Naive thymus-derived CD8-positive, alpha-beta T cell (primary cell): ENCODE measurements at places on chromosomes 2 and 18.

GRCh38 chr2:23606968-23607367, 222.0 kb downstream of the KLHL29 start:
- no peak for DNase-seq

GRCh38 chr2:27078267-27079194, at the start of gene EMILIN1:
TSS of gene EMILIN1 (plus strand) at chr2:27078615. CDS start at chr2:27079066, 451 bp downstream.
- no peak for DNase-seq

DNA sequence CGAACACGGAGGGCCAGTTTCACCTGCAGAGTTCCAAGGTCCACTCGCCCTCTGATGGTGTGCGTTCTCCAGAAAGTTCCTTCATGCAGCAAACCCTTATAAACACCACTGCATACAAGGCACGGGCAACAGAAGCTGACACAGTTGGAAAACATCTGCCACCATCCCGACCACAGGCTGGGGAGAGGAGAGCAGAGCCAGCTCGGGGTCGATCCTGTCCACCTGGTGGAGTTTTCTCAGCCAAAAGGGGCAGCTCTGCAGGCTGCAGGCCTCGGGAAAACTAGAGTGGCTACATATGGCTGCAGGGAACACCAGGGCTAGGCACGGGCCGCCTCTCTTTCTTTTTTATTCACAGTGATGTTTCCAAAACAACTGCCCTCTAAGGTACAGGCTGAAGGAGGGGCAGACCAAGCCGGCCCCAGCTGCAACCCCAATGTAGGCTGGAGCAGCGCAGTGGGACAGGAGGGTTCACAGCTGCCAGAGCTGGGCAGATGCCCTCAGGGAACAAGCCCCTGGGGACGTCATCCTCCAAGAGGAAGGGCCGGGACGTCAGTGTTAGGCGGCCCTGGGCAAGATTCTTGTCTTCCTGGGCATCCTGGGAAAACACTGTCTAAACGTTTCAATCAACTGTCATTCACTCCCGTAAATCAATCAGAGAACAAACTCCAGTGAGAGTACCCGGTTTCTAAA, 274.7 kb downstream of the TWIST2 start:
- no peak for DNase-seq

DNA sequence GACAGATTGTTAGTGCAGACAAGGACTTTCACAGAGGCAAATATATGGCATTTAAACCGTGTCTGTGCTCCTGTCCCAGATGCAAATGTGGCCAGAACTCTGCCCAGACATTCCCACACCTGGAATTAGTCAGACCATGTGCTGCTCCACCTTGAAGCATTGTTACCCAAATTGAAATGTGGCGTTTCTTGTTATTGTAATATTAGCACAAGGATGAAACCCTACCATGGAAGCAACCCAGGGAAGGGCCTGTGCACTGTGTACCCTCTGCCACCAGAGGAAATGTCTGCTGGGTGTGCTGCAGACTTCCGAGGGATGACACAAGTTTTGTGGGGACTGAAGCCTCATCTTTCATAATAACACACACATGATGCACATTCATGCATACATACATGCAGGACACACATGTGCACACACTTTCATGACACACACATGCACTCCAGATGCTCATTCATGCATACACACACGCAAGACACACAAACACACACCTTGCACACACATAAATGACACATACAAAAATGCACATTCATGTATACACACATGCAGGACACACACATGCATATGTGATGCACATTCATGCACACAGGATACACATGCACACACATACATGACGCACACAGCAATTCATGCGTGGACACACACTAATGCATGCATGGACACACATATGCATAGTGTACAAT, 133.2 kb upstream of the SNTG2 start:
- no peak for DNase-seq

DNA sequence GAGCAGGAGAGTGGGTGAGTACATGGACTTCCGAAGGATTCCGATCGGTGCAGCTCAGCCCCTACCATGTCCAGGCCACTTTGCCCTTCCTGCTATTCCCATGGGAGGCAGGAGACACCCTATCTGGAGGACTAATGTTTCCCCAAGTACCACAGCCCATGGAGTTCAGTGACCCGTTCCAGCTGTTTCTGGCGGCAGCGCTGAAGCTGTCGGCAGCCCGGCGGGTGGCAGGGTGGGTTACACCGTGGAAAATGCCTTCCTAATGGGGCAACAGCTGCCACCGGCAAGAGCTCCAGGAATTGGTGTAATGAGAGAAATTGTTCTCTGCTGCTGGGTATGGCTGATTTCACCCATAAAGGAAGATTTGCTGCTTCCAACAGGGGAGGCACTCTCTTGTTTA, 98.3 kb downstream of the MYCN start:
- DNase-seq: no peak
